ENCODE measurements at places on chromosomes 7 and 10.
A peak's percentile ranks its signal among the peaks of the same experiment; 100 is the strongest.

- no peak for DNase-seq
These were observed 17.1 kb upstream of the ARPC1A start for GRCh38 chr7:99308461-99309074.

- no peak for DNase-seq
These were observed 14.1 kb downstream of the FOXL3 start for GRCh38 chr7:303884-304573.

DNA sequence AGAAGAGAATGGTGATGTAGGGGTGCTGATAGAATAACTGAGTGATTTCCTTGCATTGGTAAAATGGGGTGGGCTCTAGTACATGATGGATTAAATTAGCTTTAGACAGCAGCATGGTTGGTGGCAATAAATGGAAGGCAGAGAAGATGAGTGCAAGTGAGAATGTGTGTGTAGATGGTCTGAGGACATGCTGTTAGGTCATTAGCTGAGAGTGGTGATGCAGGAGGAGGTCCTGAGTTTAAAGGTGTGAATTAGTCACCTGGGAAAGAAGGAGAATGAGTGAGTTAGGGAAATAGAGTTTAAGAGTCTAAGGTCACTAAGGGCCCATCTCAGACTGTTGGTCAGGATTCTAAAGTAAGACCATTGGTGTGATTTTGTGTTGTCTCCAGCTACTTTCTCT is 17.9 kb upstream of the SEC61A2 start:
- DNase-seq: no peak

DNA sequence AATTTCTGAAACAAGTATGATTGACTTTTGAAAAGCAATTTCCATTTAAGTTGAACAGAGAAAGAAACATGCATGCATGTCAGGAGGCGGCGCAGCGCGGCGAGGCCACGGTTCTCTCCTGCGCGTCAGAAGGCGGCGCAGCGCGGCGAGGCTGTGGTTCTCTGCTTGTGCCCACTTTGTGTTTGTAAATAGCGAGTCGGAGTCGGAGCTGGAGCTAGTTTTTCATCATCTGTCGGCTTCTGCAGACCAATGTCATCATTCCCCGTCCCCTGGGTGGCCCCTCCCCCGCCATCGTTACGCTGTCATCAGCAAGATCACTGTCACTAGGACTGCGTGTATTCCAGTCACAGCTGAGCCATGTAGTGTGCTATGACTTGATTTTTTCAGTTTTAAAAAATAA is 49.2 kb downstream of the INPP5A start:
- DNase-seq: no peak

GRCh38 chr10:13990946-13991345 is 339.8 kb downstream of the FRMD4A start:
- DNase-seq: no peak

DNA sequence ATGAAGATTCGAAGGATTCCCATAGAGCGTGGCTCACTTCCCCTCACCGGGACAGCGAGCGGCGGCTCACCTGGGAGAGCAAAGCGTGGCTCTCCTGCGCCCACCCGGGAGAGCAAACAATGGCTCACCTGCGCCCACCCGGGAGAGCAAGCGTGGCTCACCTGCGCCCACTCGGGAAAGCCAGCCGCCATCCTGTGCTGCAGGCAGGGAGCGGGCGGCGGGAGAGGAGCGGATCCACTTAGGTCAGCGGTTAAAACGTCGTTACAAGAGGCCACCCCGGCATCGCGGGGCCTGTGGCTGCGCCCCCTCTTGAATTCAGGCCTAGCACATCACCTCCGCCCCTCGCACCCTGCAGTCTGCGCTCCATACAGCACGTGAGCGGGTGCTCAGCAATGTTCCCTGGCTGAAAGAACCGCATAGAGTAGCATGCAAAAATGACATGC is 461 bp upstream of the FIGNL1 start:
- no peak for DNase-seq

DNA sequence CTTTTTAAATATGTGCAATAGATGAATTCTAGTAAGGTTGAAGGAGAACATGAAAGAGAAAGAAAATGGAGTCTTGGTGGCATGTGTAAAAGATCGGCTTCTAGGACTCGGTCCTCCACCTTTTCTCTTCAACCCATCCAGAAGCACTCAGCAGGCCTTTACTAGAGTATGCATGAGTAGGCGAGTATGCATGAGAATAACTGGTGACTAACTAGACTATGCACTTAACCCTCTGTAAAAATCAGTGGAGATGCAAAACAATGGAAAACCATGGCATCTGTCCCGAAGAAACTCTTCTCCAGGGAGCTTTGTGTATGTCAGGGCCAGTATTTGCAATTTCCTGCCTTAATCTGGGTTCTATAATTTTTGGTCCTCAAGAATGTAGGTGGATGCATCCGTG is 40.0 kb upstream of the GRB10 start:
- no peak for DNase-seq

GRCh38 chr7:105800849-105801534 is 75.4 kb downstream of the ATXN7L1 start:
- DNase-seq: no peak

GRCh38 chr10:131981429-131982184 is at the start of gene BNIP3:
TSS of gene BNIP3 (minus strand) at chr10:131981923. CDS start at chr10:131981806, 117 bp downstream.
- peak; percentile 83 for DNase-seq

DNA sequence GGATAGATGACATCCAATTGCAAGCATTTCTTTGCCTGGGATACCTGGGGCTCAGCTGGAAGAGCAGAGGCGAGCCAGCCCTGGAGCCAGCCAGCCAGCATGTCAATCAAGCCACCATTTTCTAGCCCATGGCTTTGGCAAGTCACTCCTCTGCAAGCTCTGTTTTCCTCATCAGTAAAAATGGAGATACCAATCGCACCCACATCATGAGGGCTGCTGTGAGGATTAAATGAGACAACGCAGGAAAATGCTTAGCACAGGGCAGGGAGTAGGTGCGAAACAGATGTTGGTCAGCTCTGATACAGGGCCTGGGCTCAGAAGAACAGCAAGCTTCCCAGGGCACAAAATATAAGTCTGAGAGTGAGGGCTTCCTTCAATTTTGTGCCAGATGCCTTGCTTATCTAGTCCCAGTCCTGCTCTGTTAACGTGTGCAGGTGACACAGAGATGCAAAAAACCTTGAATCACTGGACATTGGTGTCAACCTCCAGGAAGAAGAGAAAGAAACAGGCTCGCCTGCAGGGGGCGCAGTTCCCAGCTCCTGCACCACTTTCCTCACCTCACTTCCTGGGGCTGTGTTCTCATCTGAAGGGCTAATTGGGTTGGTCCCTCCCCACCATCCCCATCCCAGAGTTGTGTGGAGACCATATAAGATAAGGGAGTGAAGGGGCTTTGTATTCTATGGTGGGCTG is 72.8 kb upstream of the CACUL1 start:
- DNase-seq: no peak

GRCh38 chr10:93687737-93688136 is 14.7 kb downstream of the FRA10AC1 start:
- no peak for DNase-seq

DNA sequence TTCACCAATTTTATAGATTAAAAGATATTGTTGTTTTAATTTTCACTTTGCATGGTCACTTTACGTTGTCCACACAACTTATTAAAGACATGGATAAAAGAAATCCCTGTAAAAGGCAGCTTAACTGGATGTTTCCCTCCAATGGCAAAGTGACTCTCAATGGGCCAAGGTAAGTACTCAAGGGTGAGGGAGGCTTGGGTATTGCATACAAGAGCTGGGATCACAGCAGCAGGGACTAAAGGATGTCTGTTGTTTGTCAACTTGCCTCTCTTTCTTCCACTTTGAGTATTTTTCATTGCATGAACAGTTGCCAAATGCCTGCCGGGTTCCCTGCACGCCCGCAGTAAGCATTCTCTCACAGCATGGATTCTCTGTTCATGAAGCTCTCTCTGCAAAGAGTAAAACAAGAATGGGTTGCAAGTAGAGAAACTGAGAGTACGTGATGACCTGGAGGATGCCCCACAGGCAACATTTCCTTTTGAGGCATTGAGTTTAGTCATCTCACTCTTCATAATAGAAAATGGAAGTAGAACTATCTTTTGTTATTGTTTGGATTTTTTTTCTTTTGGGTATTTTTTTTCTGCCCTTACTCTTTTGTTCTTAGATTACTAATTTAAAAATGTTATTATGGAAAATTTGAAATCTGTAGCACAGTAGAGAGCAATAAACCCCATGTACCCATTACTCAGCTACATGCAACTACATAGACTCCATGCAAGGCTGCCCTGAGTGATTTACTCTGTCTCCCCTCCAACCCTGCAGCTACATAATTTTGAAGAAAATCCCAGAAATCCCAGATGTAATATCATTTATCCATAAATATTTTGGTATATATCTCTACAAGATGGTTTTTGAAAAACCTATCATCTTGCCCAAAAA is 26.3 kb downstream of the GPR141 start:
- no peak for DNase-seq

DNA sequence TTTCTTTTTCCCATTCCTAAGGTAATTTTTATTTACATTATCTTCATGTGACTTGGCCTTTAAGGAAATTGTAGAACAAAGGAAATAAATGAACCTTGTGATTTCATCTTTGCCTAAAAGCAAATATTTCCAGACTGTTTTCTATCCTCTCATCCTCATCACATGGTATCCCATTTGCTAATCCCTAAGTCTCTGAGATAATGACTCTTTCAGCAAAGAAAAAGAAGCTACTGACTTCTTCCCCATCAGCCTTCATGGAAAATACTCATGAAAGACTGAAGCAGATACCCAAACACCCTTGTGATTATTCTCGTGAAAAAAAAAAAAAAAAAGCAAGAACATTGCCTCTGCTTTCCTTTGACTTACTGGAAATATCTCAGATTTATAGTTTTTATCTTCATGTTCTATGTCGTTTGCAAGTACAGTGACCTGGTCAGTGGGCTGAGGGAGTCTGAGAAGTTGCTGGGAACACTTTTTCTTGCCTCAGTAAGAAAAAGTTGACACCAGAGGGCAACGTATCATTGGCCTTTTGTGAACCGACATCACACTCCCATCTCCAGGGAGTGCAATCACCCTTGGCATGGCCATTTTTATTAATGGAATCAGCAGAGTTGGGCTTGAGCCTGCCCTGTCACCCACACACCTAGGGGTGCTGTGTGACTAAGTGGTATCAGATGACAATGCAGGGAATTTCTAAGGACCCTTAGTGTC is 246.0 kb upstream of the KMT2E start:
- no peak for DNase-seq

GRCh38 chr7:105156731-105157130 is 142.7 kb downstream of the KMT2E start:
- DNase-seq: no peak

DNA sequence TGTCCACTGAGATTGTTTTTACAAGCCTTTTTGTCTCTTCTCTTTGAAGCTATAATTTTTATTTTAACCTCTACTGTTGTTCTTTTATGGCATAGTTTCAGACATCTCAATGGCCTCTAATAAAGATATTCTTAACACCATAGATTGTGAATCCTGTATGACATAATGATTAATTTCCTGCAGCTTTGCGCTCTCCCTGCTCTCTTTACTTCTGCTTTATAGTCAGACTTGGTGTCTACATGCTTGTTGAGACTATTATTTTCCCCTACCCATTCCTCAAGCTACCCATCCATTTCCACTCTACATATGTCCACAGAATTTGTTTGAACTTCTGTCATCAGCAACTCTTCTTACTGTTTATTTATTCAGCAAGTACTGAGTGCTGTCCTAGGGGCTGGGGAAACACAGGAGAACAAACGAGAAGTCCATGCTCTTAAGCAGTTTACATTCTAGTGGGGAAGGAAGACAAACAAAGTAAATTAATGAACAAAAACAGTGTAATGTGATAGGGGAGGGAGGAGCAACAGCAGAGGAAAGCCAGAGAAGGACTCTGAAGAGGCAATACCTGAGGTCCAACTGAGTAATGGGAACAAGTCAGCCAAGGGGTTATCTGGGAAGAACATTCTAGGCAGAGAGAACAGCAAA is 110.1 kb downstream of the CDK14 start:
- DNase-seq: no peak

- DNase-seq: no peak
These were observed 373.2 kb downstream of the PLXNA4 start for GRCh38 chr7:132203021-132203420.

GRCh38 chr7:881441-882234 is 5.3 kb downstream of the GET4 start:
- DNase-seq: no peak

GRCh38 chr7:41574377-41574776 is 128.5 kb downstream of the INHBA start:
- peak; percentile 44 for DNase-seq

GRCh38 chr7:98866765-98867164 is 3.0 kb downstream of the TMEM130 start:
- DNase-seq: no peak

GRCh38 chr7:32206987-32207386 is 136.8 kb upstream of the PDE1C start:
- DNase-seq: no peak

DNA sequence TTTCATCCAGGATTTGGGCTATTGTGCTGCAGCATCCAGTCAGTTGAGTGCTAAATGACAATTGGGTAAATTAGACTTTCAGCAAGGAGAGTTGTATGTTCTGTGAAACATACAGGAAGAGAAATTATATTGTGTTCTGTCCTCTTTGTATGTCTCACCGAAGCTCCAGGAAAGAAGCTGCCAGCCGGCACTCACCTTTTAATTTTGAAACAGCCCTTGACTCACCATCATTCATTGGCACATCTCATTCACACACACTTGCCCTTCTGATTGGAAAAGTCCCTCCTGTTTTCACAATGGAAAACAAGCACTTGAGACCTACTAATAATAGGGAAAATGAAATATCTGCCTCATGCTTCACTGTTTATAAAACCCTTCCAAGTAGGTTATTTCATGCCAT is 495.6 kb downstream of the RPS24 start:
- no peak for DNase-seq

DNA sequence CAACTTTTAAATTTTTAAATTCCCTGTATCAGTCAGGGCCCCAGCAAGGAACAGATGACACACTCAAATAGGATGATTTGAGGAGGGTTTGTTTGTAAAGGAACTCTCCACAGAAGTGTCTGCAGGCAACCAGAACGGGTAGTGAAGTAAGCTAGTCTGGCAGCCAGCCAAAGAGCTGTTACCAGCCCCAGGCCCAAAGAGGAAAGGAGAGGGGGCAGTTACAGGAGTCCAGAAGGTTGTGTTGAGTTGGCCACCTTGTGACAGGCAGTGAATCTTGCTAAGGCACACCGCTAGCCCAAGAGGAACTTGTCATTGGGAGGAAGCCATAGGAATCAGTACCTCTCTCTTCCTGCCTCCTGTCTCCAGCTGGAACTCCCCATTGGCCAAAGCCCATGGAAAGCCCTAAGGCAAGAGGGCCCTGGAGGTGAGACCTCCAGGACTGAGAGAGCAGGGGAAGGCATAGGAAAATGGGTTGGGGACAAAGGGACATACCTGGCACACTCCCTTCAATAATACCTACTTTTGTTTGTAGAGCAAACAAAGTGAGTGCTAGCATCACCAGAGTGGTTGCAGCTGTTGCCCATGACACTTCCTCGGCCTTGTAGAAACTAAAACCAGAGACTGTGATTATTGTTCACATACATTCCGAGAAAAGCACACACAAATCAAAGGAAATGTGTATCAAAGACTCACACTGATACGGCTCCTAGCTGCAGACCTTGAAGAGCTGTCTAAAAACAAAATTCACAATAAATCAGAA is 25.4 kb upstream of the GATAD1 start:
- no peak for DNase-seq

GRCh38 chr10:91191584-91191919 is 28.9 kb upstream of the PCGF5 start:
- no peak for DNase-seq

- peak; percentile 91 for DNase-seq
These were observed 32.9 kb upstream of the BPGM start for GRCh38 chr7:134613623-134614347.

GRCh38 chr10:123559066-123559822 is 106.9 kb upstream of the GPR26 start:
- DNase-seq: no peak

GRCh38 chr7:72538856-72539255 is 126.7 kb upstream of the CALN1 start:
- DNase-seq: no peak

- DNase-seq: no peak
These were observed 473.7 kb downstream of the SUGCT start for GRCh38 chr7:40608321-40609075.

Measured in AG04450 (cell line).